ENCODE measurements at places on chromosomes 13 and 19.

- DNase-seq: no peak
Measured at GRCh38 chr19:5136073-5136855, 167.4 kb downstream of the KDM4B start.

DNA sequence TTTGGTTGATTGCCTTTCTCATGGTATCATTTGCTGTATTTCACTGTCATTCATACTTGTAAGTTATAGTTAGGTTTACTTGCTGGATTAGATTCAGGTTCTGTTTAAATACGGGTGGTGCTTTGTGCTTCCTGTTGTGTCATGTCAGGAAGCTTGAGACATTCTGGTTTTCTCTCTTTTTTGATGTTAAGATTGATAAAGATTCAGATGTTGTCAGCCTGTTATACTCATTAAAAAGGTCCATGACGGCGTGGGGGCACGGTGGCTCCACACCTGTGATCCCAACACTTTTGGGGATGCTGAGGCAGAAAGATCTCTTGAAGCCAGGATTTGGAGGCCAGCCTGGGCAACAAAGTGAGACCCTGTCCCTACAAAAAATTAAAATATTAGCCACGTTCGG is 45.7 kb downstream of the NAA16 start:
- peak; percentile 73 for DNase-seq

- peak; percentile 59 for DNase-seq
Measured at GRCh38 chr13:112861876-112862615, 107.0 kb upstream of the MCF2L start.

- DNase-seq: no peak
Measured at GRCh38 chr19:7940841-7941240, 2.6 kb downstream of the TIMM44 start.

DNA sequence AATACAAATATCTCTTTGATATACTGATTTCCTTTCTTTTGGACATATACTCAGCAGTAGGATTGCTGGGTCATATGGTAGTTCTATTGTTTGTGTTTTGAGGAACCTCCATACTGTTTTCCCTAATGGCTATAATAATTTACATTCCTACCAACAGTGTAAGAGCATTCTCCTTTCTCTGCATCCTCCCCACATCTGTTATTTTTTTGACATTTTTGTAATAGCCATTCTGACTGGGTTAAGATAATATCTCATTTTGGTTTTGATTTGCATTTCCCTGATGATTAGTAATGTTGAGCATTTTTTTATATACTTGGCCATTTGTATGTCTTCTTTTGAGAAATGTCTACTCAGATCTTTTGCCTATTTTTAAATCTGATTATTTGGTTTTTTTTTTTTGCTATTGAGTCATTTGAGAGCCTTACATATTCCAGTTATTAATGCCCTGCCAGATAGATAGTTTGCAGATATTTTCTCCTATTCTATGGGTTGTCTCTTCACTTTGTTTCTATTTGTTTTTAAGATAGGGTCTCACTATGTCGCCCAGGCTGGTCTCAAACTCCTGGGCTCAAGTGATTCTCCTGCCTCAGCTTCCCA is 95.7 kb downstream of the FNDC3A start:
- no peak for DNase-seq

DNA sequence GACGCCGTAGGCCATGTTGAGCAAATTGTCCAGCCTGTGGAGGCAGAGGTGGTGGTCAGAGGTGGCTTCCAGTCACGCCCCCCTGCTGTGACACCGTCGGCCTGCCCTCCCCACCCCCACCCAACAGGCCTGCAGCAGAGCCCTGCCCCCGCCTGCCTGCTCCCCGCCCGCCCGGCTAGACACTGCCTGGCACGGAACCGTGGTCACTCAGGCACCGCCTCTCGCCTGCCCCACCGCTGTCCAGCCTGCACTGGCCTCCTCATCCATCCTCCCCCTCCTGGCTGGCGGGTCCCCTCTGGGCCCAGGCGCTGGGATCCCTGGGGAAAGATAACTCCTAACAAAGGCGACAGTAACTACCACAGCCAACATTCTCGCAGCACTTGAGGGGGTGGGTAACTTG is 21.7 kb downstream of the PRKCSH start:
- no peak for DNase-seq

GRCh38 chr19:17245535-17245984 is at the start of gene NR2F6:
TSS of gene NR2F6 (minus strand) at chr19:17245919. CDS start at chr19:17245220, 699 bp downstream.
- no peak for DNase-seq

- DNase-seq: no peak
Measured at GRCh38 chr13:97975280-97975847, 21.9 kb downstream of the IPO5 start.

DNA sequence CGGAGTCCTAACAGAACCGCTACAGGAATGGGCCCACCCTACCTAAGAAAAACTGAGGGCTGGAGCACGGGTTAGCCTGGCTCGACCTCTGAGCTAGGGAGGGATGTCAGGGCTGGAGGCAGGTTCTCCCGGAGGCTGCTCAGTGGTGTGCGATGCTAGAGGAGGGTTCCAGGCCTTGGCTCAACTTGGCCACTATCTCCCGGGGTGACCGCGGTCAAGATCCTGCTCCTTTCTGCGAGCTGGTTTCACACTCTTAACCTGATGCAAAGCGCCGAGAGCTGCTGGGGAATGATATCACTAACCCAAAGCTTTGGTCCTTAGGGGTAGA is 301 bp downstream of the POP4 start:
- no peak for DNase-seq

GRCh38 chr13:64453831-64454230 is 2776.3 kb downstream of the PCDH9 start:
- no peak for DNase-seq

GRCh38 chr19:5949792-5950305 is 28.1 kb downstream of the RANBP3 start:
- DNase-seq: peak; percentile 79

GRCh38 chr19:575527-576506 is 3.4 kb downstream of the BSG start:
- no peak for DNase-seq

GRCh38 chr13:40589285-40590109 is 76.9 kb downstream of the FOXO1 start:
- DNase-seq: no peak

GRCh38 chr19:35601971-35602370 is 10.6 kb upstream of the HAUS5 start:
- no peak for DNase-seq

- no peak for DNase-seq
Measured at GRCh38 chr13:42064259-42064658, 15.8 kb downstream of the DGKH start.

- no peak for DNase-seq
Measured at GRCh38 chr19:7655581-7655980, 13.3 kb upstream of the RETN start.

Data from activated effector memory CD4-positive, alpha-beta T cell treated with anti-CD3 and anti-CD28 coated beads, Interleukin-2, amount 50 U/mL, for 16 hours (primary cell).